ENCODE measurements at places on chromosomes 12 and 14.

GRCh38 chr12:106021516-106021915, 117.2 kb downstream of the NUAK1 start:
- no peak for DNase-seq

DNA sequence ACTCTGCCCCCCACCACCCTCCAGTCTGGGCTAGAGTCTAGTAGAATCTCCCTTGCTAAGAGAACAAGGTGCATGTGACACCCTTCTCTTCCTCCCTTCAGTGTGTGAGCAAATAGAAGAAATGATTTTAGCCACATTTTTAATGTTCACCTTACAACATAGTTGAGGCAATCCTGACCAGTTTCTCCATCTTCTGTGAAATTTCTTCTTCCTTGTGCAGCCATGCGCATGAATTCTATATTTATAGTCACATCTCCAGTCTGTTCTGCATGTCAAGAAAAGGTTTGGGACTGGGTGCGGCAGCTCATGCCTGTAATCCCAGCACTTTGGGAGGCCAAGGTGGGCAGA, 9.5 kb upstream of the LTA4H start:
- DNase-seq, result no peak

DNA sequence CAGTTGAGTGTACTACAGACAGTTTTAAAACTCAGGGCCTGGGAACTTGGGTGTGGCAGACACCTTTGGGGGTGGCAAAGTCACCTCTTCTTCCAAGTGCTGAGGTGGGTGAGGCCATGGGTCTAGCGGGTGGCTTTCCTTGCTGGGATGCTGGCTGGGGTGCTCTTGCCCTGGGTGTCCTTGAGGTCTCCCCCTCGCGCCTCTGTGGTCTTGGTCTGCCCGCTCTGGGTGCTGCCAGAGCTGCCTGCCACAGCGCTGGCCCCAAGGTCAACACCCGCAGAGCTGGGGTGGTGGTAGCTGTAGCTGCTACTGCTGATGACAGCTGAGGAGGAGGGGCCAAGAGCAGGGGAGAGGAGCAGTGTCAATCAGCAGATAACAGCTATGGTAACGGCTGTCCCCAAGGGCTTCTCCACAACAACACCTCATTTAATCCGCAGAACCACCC, 6.8 kb downstream of the KRT74 start:
- DNase-seq, result no peak

DNA sequence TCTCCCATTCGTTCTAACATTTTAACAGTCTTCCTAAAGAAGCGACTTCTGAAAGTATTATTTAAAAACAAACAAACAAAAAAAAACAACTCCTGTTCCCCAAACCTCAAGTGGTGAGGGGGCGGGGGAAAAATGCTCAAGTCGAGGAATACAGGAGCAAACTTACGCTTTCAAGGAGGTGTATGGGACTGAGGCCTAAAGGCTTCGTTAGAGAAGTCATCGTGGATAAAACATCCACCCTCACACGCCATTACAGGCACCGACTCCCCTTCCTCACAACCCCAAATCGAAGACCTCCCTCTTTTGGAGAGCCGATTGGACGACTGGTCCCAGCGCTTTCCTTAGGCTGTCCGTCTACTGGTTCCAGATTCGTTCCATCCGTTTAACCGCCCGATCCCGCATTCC, 693 bp downstream of the CBX5 start:
- no peak for DNase-seq

DNA sequence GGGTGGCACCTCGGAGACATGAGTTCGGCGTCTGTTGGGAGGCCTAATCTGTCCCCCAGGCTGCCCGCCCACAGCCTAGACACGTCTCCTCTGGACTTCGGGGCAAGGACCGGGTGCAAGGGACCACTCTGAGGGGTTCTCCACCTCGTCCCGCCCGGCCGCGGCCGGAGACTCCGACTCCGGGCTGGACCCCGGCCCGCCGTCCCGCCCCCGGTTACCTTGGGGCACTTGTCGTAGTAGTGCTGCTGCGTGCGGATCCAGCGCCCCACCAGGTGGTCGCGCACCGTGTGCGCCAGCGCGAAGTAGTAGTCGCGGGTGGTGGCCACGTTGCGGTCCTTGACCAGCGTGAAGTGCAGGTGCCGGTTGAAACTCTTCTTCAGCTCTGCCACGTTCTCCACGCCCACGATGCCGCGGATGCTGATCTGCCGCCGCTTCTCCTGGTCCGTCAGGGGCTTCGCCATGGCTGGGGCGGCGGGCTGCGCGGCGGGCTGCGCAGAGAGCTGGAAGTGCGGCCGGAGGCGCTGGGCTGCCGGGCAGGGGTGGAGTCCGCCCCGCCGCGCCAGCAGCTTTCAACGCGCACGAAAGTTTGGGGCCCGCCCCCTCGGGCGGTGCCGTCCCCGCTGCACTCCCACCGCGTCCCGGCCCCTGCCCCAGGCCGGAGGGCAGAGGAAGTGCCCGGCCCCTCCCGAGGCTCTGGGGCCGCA, at the start of gene PYGL:
PYGL (minus strand) TSS at position 541 of the 704 bp plus-strand sequence; CDS start at position 461, 80 bp downstream.
- DNase-seq, result peak; percentile 6

DNA sequence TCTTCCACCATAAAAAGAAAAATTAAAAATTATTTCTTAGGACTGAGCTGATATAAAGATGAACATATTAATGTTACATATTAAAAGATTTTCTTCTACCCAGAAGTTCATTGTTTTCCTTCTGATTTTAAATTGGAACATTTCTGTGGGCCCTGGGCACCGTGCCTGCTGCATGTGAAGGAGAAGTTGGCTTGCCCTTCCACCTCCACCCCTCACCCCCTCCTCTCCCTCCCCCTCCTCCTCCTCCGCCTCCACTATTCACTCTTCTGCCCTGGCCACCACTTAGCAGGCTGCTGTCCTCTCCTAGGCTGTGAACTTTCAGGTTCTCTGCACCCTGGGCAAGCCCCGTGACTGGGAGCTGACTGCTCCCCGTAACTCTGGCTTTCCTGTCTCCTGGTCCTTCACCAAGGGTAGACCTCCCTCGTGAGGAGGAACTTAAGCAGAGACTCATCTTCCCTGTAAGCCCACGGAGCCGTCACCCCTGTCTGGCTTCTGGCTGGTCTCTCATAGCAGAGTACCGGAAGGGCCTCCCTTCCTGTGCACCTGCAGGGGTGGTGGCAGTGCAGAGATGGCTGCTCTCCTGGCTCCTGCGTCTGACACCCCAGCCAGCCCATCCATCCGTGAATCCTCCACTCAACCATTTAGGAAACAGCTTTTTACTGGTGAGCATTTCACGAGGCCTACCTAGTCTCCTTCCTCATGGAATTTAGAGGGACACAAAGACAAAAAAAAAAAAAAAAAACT, 12.8 kb downstream of the TUNAR start:
- no peak for DNase-seq

- DNase-seq, result no peak
Measured at GRCh38 chr14:34165847-34166350, 215.0 kb upstream of the EGLN3 start.

DNA sequence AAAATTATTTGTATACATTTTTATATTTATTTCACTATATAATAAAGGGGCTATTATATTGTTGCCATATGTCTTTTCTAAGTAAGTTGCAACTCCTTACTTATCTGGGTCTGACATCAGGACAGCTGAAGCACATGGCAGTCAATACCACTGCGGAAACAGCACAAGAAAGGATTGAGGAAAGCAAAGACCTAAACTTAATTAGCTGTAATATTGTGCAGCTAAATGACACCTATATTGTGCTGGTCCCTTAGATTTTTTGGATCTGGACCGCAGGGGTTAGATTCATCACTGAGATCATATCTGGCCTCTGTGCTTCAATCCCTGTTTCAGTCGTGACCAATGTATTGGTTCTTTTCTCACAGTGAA, 359.6 kb upstream of the DIO2 start:
- no peak for DNase-seq

DNA sequence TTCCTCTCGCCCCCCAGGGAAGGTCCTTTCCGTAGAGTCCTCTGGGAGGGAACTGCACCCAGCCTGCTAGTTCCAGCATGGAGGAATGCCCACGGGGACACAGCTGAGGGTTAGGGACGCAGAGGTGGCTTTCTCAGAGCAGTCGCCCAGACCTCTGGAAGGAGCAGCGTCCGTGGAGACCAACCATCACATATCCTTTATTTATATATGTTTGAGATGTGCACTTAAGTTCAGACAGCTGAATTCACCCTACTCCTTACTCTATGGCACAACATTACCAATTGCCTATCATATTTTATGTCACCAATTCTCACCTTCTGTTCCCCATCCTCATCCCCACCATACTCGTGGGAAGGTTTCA, 305.6 kb upstream of the DIO3 start:
- DNase-seq, result no peak

DNA sequence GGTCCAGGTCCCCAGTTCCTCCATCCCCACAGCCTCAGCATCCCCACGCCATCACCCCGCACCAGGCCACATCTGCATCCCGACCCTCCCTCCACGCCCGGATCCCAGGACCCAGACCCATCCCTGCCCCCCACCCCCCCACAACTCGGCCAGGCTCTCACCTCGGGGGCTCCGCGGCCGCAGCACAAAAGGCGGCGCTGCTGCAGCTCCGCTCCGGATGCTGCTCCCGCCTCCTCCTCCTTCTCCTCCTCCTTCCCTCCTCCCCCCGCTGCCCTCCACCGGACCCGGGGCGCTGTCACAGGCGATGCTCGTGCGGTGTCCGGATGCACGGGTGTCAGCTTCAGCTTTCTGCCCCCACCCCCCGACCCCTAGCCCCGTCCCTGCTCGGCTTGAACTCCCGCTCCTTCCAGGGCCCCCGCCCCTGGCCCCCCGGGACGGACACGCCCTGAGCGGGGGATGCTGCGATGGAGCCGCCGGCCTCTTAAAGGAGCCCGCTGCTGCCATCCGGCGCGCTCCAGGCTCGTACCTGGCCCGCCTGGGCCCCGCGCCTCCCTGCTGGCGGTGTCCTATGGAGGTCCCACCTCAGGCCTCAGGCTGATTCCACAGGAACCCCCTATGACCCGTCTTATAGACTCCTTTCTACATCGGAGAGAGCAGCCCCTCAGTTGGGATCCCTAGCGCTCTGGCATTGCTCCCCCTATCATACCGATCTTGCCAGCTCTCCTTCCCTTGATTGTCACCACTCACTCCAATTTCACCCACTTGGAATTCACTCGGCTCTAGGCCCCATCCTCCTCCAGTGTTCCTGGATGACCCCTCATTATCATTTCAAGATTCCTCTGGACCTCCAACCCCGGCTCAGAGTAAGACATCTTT, at the start of gene MAP3K12:
MAP3K12 (minus strand) TSS at position 193 of the 876 bp plus-strand sequence. CDS start 12,067 bp downstream, outside the sequence.
- peak; percentile 29 for DNase-seq

DNA sequence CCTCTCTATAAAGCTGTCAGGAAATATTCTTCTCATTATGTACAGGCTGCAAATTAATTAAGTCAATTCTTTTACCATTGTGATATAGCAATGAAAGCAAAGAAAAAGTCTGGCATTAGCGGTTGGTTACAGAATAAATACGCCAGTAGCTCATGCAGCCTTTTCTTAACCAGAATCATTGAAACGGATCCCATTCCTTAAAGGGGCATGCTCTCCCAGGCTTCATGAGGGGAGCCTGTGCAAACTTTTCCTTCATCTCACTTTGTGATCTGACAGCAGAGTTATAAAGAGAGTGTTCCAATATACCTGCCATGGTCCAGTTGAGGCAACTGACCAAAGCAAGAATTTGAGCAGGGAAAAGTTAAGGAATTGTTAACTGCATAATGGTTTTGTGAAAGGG, 337.7 kb downstream of the EMP1 start:
- DNase-seq, result no peak

- no peak for DNase-seq
Measured at GRCh38 chr12:111166779-111167540, 201.9 kb downstream of the PHETA1 start.

- no peak for DNase-seq
Measured at GRCh38 chr12:131142891-131143657, 189.4 kb downstream of the ADGRD1 start.

DNA sequence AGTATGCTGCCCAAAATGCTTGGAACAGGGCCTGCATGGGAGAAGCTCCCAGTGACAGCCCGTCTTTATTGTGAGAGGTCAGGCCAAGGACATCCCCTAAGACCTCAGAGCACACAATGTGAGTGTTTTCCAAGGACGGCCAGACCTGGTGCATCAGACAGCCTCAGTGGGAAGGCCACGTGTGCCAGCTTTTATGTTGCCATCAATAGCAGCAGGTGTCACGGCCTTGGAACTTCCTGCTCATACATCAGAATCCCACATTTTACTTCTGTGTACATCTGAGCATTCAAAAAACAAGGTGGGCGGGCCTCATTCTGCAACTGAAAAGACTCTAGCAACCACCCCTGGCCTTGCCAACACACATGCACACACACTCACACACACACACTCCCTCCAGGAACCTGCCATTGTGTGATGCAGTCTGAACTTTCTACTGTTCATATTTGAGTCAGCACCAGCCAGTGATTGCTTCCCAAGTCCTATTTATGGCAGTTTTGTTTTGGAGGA, 753.1 kb upstream of the TBX3 start:
- no peak for DNase-seq

- no peak for DNase-seq
Measured at GRCh38 chr12:56487448-56488040, 417 bp downstream of the GLS2 start.

DNA sequence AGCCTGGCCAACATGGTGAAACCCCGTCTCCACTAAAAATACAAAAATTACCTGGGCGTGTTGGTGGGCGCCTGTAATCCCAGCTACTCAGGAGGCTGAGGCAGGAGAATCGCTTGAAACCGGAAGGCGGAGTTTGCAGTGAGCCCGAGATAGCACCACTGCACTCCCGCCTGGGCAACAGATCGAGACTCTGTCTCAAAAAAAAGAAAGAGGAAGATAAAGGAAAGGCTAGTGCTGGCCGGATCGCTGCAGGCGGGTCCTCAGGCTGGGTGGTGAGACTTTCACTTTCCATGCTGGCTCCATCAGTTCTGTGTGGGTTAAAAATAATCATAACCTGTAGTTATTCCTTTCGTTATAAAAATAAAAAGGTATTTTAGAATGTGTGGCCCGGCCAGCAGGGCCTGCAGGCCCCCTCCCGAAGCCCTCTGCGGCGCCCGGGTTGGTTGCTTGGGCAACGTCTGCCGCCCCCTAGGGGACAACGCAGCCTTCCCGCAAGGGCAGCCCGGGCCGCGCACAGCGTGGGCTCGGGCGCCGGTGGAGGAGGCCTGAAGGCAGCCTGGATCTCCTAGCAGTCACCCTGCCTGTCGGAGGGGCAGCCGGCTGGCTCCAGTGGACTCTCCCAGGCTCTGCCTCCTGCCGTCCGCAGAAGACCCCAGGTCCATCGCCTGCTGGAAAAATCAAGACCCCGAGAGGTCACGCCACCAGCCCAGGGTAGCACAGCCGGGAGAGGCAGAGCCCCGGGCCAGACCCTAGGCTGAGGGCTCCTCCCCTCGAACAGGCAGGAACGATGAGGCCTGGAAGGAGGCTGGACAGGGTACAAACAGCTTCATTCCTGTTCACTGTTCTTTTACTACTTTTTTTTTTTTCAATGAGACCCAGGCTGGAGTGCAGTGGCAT, 5.0 kb upstream of the SLC25A47 start:
- DNase-seq, result peak; percentile 49

- no peak for DNase-seq
Measured at GRCh38 chr12:22578328-22578727, 34.0 kb upstream of the C2CD5 start.
